ENCODE measurements at places on chromosomes 7 and 10.

DNA sequence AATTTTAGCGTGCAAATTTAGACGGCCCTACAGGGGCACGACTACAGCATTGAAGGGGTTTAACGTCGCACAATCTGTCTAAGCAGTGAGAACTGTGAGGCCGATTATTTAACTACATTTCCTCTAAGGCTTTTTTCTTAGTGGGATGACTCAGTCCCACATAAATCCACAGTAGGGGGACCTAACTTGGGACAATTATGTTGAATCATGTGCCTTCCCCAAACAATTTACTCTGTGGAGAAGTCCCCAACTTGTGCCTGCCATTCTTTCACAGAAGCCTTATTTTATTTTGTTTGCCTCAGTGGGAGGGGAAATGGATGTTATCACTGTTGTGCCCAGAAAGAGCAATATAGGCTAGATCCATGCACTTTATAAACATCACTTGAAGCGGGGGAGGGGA lies 80.3 kb upstream of the CDCA7L start:
- no peak for DNase-seq

DNA sequence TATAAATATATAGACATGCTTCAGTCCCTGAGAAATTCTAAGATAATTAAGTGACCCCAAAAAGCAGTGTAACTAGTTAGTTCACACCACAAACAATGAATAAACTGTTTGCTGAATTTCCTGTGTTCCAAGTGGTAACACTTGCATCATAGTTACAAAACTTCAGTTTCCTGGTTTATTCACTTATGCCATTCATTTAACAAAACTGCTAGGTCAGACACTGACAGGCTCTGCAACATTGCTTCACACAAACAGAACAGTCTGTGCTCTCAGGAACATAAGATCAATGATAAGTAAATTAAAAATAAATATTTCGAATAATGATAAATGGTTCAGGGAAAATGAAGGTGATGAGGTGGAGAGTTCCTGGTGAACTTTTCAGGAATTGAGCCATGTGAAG lies 133.3 kb upstream of the NAMPT start:
- no peak for DNase-seq

DNA sequence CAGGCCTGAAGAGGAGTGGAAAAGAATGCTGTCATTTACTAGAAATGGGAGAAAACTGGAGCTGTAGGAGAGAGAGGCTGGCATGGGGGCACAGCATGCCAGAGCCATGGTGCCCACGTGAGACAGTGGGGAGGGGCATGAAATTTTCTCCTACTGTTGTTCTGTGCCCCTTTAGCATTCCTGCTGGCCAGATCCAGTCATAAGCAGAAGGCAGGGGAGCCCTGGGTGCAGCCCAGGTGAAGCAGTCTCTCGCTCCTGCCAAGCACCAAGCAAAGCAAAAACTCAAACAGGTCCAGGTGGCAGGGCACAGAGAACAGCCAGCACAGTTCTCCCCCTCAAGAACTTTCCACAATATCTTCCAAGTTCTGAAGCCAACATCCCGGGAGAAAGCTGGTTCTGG lies 383.2 kb downstream of the TCERG1L start:
- DNase-seq = no peak

DNA sequence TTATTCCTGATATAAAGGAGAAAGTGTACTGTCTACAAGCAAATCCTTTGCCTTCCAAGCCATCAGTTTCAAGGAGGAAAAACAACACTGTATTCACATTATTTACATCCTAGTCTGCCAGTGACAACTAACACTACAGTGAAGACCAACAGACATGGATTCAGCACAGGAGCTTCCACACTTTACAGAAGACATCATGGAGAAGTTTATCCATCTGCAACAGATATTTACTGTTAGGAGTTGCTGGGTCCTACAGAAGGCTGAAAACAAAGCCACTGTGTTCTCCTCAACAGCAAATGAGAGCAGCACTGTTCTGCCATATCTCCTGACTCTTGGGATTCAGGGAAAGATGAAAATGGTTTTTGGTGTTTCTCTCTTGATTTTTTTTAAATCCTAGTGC lies 31.9 kb downstream of the NAPEPLD start:
- no peak for DNase-seq

GRCh38 chr7:108413782-108414492 lies 42.3 kb downstream of the NRCAM start:
- no peak for DNase-seq

- no peak for DNase-seq
These were observed 172.1 kb upstream of the AOAH start for GRCh38 chr7:36896418-36896817.

- DNase-seq = no peak
These were observed at the start of gene GRID1 for GRCh38 chr10:86366033-86366901. TSS of gene GRID1 (minus strand) at chr10:86366795.

- DNase-seq = no peak
These were observed 23.4 kb downstream of the LEP start for GRCh38 chr7:128264477-128264876.

- DNase-seq = no peak
These were observed 140.0 kb downstream of the LHPP start for GRCh38 chr10:124601431-124602120.

- DNase-seq = no peak
These were observed 40.7 kb upstream of the AQP1 start for GRCh38 chr7:30870821-30871518.

DNA sequence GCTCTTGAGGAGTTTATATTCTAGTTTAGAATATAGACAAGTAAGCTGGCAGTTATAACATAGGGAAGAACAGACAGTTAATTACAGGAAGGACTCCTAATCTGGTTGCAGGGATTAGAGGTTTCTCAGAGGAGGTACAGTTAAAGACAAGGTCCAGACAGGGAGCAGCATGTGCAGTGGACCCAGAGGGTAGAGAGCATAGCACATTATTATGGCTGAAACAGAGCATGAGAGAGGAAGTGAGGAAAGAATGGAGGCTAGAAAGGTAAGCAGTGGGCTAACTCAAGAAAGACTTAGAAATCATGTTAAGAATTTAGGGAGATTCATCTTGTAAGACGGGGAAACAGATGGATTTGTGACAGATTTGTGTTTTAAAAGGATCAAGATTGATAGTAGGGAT lies 9.7 kb downstream of the MIOS start:
- no peak for DNase-seq

- DNase-seq = no peak
These were observed 1182.8 kb downstream of the SORCS1 start for GRCh38 chr10:105981679-105982078.

DNA sequence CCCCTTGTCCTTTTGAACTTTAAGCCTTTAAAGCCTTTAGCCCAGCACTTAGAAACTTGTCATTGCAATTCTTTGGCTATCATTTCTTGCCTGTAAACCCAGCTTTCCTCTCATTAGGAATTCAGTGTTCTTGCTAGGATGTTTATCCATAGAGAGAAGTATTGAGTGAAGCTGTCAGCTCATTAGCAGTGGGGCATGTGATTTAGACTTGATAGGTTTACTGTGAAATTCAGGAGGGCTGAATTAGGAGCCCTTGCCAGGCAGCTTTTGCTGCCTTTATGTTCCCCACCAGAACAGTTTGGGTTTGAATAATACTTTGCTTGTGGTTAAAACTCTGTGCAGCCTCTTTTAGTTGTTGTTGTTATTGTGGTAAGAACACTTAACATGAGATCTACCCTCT lies 39.5 kb downstream of the LHFPL3 start:
- DNase-seq = no peak

DNA sequence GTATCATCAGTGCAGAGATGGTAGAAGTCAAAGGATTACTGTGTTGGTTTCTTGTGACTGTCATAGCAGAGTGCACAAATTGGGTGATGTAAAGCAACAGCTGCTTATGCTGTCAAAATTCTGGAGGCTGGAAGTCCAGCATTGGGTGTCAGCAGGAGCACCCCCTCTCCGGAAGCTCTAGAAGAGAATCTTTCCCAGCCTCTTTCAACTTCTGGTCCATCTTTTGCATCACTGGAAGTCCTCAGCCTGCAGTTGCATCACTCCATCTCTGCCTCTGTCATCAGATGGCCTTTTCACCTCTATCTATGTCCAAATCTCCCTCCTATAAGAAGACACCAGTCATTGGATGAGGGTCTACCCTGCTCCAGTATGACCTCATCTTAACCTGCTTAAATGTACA lies 35.8 kb upstream of the GALNTL5 start:
- no peak for DNase-seq

- DNase-seq = no peak
These were observed 11.8 kb downstream of the CALY start for GRCh38 chr10:133324857-133325260.

DNA sequence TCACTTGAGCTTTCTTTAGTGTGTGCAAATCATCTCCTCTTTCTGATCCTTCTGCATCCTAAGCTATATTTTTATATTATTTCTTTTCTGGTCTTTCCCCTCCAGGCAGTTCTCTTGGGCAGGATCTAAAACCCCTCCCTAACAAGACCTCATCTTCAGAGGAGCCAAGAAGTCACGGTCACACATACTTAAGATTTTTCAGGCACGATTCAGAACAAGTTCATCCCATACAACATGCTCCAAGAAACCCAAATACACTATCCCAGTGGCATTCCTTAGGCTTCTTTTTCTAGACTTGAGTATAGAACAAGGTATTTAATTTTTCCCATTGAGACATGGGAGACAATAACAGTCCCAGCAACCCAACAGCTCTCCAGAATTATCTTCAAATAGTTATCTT lies 1251.5 kb downstream of the DNAJB9 start:
- DNase-seq = no peak

GRCh38 chr7:42852531-42852930 lies 59.3 kb downstream of the C7orf25 start:
- DNase-seq = no peak

DNA sequence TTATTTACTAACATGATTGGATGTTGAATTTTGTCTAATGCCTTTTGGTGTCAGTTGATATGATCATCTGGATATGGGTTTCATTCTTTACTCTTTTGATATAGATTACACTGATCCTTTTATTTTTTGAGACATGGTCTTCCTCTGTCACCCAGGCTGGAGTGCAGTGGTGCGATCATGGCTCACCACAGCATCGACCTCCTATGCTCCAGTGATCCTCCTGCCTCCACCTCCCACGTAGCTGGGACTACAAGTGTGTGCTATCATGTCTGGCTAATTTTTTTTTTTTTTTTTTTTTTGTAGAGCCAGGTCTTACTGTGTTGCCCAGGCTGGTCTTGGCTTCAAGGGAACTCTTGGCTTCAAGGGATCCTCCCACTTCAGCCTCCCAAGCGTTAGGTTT lies 27.1 kb downstream of the BMS1 start:
- no peak for DNase-seq

- no peak for DNase-seq
These were observed 91.3 kb downstream of the PCGF5 start for GRCh38 chr10:91311601-91312381.

DNA sequence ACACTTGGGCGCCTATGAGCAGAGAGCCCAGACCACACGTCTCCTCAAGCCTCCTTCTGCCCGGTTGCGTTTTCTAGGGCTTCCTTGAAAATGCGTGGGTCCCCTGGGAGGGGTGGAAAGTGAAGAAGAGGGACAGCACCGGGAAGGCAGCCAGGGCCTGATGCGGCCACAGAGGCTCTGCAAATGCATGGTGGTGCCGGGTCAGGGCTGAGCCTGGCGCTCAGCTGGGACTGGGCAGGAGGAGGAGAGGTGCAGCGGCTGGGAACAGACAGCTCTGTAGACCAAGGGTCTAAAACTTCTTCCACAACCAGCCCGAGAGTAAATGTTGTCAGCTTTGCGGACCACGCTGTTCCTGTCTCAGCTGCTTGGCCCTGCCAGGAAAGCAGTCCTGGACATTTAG lies 1.6 kb downstream of the DPYSL4 start:
- no peak for DNase-seq

- DNase-seq = no peak
These were observed 1.7 kb upstream of the MOGAT3 start for GRCh38 chr7:101202603-101202918.

DNA sequence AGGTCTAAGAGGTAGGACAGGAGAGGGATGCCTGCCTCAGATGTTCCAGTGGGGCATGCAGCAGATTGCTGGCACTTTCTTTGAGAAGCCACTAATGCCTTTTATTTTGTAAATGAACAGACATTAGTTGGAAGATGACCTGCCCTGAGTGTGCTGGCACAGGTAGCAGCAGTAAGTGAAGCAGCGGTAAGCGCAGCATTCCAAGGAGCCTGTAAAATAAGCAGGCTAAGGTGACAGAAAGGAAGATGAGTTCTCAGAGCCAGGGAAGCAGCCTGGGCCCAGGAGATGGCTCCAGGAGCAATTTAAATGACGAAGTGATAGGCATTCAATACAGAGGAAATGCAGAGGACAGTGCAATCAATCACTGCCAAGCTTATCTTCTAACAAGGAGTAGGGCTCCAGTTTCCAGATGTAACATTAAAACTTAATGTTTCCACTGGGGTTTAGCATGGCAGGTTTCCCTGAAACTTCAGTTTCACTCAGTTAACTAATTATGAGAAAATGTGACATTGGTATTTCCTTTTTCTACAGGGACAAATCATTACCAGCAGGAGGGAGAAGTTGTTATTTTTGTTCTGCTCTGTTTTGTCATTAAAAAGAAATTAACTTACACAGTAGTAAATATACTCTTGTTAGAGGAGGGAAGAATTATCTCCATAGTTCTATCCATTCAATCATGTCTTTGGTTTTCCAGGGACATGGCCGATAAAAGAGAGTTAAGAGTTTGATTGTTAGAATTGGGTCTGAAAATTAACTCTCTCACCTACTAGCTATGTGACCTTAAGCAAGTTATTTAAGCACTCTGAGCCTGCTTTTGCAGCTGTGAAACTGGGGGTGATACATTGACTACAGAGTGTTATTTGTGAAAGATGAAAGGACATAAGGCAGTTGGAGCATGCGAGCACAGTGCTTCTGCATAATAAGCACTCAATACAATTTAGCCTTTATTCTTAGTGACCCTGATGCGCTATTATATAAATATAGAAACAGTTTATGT lies 96.6 kb upstream of the PTN start:
- no peak for DNase-seq

DNA sequence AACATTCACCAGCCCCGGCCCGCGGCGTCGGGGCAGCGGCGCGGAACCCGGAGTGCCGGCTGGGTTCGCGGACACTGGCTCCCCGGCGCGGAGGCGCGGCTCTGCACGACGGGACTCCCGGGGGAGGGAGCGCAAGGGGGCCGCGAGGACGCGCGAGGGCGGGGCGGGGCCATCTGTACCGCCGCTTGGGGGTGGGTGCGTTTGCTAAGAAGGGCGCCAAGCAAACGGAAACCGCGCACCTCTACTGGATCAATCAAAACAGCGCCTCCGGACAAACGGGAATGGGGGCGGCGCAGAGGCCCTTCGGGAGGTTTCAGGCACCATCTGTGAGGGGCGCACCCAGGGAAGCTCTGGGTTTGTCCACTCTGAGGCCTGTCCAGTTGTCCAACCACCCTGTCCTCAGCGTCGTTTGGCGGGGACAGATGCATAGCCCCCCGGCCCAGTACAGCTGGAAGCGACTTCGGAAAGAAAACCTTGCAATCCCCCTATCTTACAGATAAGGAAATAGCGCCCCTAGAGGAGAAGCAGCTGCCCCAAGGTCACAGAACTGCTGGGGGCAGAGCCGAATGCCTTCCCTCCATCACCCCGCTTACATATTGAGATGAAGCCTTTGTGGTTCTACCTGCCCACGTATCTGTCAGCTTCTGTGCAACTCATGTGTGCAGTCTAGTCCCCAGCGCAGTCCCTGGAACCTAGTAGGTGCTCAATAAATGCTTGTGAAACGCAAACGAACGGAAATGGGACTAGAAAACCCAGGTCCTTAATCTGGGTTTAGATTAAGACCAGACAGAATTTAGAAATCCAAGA lies 10.7 kb upstream of the SLIT1 start:
- DNase-seq = peak; percentile 63

Data from stimulated activated naive CD4-positive, alpha-beta T cell treated with Interleukin-2 at 50 U/mL for 16 hours (primary cell).